CD8-positive, alpha-beta memory T cell (primary cell): ENCODE measurements at places on chromosomes 16 and 17.

GRCh38 chr16:19785512-19786130 lies 67.5 kb downstream of the IQCK start:
- no peaks in the 10 kb centered on the region for H3K36me3 ChIP-seq
- no peak overlapping the region for H3K27ac ChIP-seq
- DNase-seq = no peak
- H3K4me1 ChIP-seq = no peaks in the 10 kb centered on the region

- H3K4me3 ChIP-seq = no peak overlapping the region
- no peaks in the 10 kb centered on the region for H3K4me1 ChIP-seq
- H3K36me3 ChIP-seq = no peaks in the 10 kb centered on the region
Observed at GRCh38 chr16:86876499-86876898, 298.1 kb downstream of the FOXL1 start.

- H3K27me3 ChIP-seq = no peaks in the 10 kb centered on the region
- H3K27ac ChIP-seq = no peak overlapping the region
- H3K36me3 ChIP-seq = no peaks in the 10 kb centered on the region
- DNase-seq = peak; percentile 29
- H3K4me1 ChIP-seq = peaks cover 10% of the 10 kb centered on the region
Observed at GRCh38 chr17:50056217-50056960, 479 bp downstream of the ITGA3 start.

GRCh38 chr17:6177941-6178694 lies 107.9 kb downstream of the WSCD1 start:
- H3K4me3 ChIP-seq = no peak overlapping the region
- no peaks in the 10 kb centered on the region for H3K4me1 ChIP-seq
- H3K27me3 ChIP-seq = no peaks in the 10 kb centered on the region
- no peaks in the 10 kb centered on the region for H3K36me3 ChIP-seq
- DNase-seq = no peak
